Neural progenitor cell (in vitro differentiated cells): ENCODE measurements at places on chromosomes 11 and 22. TPM values are rescaled to one million over a fixed set of nuclear protein-coding genes. Genes with fewer than 3 reads are reported as not detected.

Gene RIMBP3B
- total RNA-seq = 0.34 TPM in 1 of 2 replicates, not detected in the other

Gene ELMOD1
- 0.19 TPM in 1 of 2 replicates, not detected in the other for total RNA-seq

Gene LGR4
- total RNA-seq = 219 and 274 TPM in 2 replicates

DNA sequence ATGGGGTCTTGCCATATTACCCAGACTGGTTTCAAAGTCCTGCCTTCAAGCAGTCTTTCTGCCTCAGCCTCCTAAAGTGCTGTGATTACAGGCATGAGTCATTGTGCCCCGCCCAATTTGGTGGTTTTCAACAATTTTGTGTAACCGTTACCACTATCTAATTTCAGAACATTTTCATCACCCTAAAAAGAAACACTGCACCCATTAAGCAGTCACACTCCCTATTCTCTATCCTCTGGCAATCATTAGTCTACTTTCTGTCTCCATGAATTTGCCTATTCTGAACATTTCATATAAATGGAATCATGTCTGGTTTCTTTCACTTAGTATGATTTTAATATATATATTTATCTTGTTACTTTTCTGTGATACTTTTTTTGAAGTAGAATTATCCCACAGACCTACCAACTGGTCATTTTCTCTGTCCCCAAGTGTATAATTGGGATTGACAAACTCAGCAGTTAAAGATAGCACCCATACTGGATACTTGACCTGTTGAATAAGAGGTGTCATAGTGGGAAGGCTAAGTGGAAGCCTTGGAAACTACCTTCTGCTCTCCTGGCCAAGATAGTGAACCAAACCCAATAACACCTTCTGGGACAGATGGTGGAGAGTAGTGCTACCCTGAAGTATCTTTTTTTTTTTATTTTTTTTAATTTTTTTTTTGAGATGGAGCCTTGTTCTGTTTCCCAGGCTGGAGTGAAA lies 64.8 kb downstream of the STIM1 start:
- H3K27ac ChIP-seq = no peak overlapping the region
- no peak for DNase-seq
- H3K27me3 ChIP-seq = no peaks in the 10 kb centered on the region
- H3K4me1 ChIP-seq = no peaks in the 10 kb centered on the region
- no peaks in the 10 kb centered on the region for H3K36me3 ChIP-seq

DNA sequence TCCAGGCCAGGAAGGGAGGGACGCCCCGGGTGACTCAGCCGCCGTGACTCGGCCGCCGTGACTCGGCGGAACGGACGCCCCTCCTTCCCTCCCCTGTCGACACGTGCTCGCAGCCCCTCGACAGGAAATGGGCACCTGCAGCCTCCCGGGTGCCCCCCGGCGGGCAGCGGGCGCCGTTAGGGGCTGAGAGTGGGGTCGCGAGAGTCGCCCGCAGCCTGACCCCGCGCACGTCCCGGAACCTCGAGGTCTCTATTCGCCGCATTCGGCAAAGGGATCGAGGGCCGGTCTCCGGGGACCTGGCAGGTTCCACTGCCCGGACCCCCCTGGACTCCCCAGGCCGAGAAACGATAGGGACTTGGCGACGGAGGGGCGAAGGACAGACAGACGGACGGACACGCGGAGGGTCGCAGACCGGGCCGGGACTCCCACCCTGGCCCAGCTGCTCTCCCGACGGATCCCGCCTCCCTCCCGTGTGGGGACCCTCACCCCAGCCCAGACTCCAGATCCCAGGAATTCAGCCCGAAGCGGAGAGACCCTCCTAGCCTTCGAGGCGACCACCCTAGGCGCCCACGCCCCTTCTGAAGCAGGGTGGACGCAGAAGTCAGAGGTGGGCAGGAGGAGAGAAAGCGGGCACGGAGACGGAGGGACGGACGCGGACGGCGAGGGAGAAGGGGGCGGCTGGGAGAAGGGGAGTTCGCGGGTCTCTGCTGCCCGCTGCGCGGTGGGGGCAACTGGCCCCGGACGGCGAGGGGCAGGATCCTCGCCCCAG lies 648 bp downstream of the FOSL1 start:
- DNase-seq = peak; percentile 45
- peaks cover 86% of the 10 kb centered on the region for H3K27me3 ChIP-seq
- H3K4me1 ChIP-seq = peaks cover 5% of the 10 kb centered on the region
- no peak overlapping the region for H3K27ac ChIP-seq

DNA sequence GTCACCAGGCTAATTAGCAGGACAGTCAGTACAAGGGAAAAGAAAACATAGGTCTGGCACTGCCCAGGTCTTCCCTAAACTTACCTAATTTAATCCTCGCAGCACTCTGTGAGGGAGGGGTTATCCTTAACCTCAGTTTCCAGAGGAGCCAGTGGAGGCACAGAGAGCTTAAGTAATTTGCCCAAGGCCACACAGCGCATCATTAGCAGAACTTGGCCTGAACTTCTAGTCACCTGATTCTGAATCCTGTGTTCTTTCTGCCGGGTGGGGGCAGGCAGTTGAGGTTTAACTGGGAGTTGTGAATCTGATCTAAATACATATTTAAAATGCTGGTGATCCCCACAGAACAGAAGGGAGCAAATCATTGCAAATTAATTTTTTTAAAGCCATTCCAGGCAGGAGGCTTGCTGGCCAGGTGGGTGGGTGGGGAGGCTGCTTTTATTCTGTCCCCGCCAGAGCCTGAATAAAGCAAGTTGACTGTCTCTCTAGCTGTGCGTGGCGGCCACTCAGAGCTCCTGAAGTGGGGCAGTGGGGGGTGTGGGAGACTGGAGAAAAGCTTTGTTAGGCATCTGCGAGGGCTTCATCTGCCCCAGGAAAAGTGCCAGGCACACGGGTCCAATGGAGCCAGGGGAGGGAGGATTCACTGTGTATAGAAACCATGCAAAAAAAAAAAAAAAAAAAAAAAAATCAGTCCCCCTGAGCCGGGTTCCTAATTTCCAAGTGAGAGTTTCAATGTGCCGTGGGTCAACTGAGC lies 66.1 kb downstream of the NFAM1 start:
- H3K36me3 ChIP-seq = no peaks in the 10 kb centered on the region
- no peak overlapping the region for H3K27ac ChIP-seq
- peaks cover 44% of the 10 kb centered on the region for H3K4me1 ChIP-seq

GRCh38 chr22:32334660-32335365 lies 22.9 kb upstream of the RFPL3 start:
- H3K4me3 ChIP-seq = no peak overlapping the region
- peak overlapping the region; percentile 99 for H3K27ac ChIP-seq
- H3K4me1 ChIP-seq = peaks cover 42% of the 10 kb centered on the region
- no peaks in the 10 kb centered on the region for H3K36me3 ChIP-seq
- H3K27me3 ChIP-seq = no peaks in the 10 kb centered on the region

GRCh38 chr22:28900379-28900925 lies 17.1 kb downstream of the ZNRF3 start:
- no peaks in the 10 kb centered on the region for H3K36me3 ChIP-seq
- no peak overlapping the region for H3K27ac ChIP-seq
- no peaks in the 10 kb centered on the region for H3K27me3 ChIP-seq
- no peak overlapping the region for H3K4me3 ChIP-seq

DNA sequence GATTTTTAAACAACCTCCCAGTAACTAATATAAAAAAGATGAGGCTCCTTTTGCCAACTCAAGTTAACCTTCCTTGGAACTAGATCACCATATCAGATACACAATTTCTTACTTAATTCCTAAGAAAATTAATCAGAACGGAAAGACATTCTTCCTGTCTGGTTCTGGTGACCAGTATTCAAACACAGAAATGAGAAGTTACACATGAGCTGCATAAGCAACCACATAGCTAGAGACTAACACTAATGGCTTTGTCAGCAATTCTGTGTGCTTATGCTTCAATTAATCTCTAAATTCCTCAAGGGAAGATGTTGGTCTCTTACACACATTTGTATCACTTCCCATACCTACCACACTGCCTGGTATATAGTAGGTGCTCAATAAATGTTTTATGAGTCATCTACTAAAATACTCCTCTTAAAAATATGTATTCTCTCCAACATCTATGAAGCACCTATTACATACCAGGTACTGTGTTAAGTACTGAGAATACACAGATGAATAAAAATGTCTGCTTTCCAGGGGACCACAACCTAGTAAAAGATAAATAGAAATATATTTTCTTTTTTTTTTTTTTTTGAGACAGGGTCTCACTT lies 54.5 kb downstream of the GAB2 start:
- H3K27me3 ChIP-seq = no peaks in the 10 kb centered on the region
- no peaks in the 10 kb centered on the region for H3K36me3 ChIP-seq
- H3K27ac ChIP-seq = no peak overlapping the region
- peaks cover 42% of the 10 kb centered on the region for H3K4me1 ChIP-seq
- no peak for DNase-seq

DNA sequence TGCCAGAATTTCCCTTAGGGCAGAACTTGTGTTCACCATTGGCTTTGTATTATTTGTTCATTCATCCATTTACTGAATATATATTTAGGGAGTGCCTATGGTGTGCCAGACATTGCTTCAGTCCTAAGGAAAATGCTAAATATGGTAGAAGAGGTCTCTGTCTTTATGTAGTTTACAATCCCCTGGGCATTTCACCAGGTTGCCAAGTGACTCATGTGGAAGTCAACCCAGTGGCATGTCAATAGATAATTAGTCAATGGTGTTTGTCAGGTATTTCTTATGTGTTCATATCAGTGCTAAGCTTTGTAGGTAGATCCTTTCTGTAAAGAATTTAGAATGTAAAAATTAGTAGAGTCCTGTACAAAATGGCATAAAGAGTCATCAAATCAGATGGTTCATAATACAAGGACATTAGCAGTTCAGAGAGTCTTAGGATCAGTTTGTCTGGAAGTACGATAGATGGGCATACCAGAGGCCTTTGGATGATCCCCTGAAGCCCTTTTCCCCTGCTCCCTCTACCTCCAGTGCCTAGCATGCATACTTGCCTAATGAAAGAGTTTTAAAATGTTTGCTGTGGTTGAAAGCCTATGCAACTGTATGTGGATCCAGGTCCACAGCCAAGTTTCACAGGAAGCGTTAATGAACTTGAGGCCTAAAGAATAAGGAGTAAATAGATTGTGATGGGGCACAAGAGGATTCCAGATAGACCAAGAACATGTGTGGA lies 58.5 kb upstream of the SESN3 start:
- H3K27ac ChIP-seq = no peak overlapping the region
- no peaks in the 10 kb centered on the region for H3K27me3 ChIP-seq
- no peak overlapping the region for H3K4me3 ChIP-seq

DNA sequence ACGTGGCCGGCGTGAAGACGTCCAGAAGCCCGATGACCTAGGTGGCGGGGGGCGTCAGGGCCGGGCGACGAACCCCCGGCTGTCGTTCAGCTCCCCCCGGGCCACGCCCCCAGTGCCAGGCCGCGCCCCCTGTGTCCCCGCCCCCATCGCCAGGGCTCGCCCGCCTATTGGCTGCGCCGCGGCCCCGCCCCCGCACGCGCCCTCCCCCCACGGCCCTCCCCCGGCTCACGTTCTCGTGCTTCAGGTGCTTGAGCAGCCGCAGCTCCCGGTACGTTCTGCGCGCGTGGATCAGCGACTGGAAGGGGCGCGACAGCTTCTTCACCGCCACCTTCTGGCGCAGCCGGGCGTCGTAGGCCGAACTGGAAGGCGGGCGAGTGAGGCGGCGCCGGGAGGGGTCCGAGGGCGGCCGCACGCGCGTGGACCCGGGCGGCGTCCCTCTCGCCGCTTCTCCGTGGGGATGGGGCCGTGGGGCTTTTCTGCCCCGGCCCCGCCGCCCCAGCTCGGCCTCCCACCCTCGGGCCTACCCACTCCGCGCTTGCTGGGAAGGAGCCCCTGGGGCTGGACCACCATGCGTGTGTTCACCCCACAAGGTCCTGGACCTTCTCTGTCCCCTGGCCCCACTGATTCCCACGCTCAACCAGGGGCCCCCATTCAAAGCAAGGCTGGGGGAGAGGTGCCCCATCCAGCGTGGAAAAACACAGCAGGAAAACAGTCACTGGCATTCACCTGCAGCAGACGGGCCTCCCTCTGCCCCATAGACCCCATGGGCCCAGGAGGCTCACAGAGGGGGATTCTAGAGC lies 2.4 kb downstream of the MAPK11 start:
- peaks cover 20% of the 10 kb centered on the region for H3K4me1 ChIP-seq
- peaks cover 85% of the 10 kb centered on the region for H3K27me3 ChIP-seq
- peak; percentile 72 for DNase-seq

DNA sequence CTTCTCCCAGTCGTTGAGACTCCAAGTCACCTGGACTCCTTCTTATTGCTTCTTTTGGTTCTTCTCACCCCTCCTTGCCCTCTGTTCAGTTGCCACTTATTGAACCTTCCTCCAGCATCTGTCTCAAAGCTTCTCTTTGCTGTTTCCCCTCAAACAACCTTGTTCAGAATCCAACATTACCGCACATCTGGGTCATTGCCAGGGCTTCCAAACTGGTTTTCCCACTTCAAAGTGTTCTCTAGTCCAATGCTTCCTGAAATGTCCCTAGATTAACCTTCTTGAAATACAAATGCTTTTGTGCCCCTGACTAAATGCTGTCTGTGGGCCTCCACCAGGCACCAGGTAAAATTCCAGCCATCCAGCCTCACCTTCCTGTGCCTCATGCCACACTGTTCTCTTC lies 100.8 kb upstream of the TTC12 start:
- no peaks in the 10 kb centered on the region for H3K36me3 ChIP-seq
- DNase-seq = no peak
- no peak overlapping the region for H3K4me3 ChIP-seq
- no peak overlapping the region for H3K27ac ChIP-seq
